ENCODE measurements at places on chromosomes 13 and 19.

DNA sequence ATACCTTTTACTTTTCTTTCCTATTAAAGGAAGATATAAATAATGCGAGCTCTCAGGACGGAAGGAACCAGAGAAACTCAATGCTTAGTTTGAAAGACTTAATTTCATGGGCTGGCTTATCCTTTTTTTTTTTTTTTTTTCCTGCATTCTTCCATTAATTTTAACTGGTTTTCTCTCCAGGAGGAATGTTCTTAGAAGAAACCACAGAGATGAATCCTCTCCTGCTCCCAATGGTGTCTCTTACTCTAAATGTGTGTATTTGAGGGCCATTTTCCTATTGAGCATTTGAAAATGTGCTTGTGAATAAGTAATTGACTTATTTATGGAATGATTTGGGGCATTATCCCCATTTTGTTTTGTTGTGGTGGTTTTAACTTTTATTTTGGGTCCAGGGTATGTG lies 494.9 kb downstream of the FOXO1 start:
- no peak for DNase-seq

GRCh38 chr19:53365899-53366493 lies 491 bp downstream of the ZNF525 start:
- DNase-seq: peak; percentile 14

GRCh38 chr13:25037057-25037813 lies 58.7 kb upstream of the PABPC3 start:
- DNase-seq: peak; percentile 12

DNA sequence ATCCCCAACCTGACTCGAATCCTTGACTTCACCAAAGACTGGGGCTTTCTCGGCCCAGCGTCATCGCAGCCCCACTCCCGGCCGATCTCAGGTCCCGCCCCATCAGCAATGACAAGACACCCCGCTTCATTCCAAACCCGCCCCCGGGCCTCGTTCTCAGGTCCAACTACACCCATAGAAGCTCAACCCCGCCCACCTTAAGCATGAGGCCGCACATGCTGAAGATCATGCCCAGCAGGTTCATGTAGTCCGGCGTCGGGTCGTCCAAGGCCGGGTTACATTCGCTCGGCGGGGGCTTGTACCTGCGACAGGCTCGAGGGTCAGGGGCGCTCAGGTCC lies 2.3 kb downstream of the WDR83 start:
- peak; percentile 48 for DNase-seq

DNA sequence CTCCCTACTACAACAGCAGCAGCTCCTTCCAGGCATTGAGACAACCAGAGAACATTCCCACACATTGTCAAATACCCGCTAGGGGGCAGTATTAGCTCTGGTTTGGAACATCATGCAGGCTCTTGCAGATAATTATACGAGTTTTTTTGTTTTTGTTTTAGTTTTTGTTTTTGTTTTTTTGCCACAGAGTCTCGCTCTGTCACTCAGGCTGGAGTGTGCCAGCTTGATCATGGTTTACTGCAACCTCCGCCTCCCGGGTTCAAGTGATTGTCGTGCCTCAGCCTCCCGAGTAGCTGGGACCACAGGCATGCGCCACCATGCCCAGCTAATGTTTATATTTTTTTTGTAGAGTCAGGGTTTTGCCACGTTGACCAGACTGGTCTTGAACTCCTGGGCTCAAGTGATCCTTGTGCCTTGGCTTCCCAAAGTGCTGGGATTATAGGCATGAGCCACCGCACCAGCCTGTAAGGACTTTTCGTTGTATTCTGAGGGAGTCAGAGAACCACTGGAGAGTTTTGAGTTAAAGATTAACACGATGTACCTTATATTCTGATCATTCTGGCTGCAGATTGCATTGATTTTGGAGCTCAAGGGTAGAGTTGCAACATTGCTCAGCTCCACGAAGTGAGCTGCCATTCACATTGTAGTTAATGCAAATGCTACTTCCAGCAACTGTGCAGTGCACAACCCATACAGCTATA lies 41.7 kb upstream of the CEACAM20 start:
- DNase-seq: peak; percentile 26

DNA sequence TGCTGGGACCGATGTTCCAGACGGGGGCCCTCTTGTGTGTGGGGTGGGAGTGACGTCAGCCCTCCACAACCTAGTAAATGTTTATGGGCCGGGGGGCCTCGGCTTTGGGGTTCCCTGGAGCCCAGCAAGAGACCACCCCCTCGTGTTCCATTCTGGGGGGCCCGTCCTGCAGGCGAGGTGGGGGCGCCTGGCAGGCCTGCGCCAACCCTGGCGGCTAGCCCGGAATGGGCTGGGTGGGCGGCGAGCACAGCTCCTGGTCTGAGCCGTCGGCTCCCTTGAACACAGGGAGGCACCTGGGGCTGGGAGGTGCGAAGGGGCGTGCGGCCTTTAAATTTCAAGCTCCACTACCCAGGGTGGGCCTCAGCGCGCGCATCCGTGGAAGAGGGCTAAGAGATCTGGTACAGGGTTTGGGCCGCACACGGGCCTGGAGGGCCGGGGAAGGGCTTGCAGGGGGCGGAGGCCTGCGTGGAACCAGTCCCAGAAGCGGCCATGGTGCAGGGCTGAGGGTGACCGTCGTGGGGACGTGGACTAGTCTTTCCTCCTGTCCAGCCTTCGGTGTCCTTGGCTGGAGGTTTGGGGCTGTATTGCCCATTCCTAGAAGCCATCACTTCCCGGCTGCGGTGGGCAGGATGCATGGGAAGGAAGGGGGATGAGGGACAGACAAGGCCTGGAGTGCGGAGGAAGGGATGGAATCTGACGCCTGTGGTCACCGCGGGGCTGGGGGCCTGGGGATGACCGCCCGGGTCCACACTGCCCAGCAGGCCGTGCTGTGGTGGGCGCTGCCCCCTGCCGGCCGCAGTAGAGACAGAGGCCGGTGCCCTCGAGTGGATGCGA lies 11.4 kb downstream of the NDUFA11 start:
- no peak for DNase-seq

DNA sequence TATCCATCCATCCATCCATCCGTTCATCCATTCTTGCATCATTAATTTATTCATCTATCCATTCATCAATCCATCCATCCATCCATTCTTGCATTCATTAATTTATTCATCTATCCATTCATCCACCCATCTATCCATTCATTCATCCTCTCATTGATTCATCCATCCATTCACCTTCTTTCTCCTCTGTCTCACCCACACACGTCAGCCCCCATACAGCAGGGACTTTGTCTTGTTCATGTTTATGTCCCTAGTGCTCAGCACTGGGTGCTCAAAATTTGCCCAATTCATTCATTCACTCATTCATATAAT lies 683 bp upstream of the AP1M2 start:
- DNase-seq: no peak

DNA sequence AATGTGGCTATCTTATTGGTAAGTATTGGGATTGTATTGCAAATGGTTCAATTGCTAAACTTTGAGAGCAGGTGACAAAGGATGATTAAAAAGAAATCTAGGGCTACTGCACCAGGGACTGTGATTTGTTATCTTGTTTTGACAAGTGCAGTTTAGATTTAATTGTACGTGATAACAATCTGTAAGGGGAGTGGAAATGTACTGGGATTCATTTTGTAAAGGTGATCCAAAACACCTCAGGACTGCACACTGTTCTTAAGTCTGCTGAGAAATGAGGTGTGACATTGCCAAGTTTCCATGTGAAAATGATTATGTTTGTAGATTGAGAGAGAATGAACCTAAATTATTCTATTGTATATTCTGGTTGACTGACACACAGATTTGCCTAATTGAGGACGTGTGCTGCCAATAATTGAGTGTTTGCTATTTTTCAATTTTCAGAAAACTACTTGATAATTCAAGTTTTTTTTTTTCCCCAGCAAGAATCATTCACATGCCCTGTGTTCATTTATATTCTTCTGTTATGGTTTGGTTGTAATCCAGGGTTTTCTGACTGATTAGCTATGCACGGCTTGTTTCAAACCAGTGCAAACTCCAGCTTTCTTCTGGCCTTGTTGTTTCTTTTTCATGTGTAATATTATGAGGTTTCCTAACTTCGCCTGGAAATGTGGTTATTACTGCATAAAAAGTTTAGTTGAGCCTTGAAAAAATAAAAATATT lies 308.0 kb downstream of the OLFM4 start:
- DNase-seq: no peak

DNA sequence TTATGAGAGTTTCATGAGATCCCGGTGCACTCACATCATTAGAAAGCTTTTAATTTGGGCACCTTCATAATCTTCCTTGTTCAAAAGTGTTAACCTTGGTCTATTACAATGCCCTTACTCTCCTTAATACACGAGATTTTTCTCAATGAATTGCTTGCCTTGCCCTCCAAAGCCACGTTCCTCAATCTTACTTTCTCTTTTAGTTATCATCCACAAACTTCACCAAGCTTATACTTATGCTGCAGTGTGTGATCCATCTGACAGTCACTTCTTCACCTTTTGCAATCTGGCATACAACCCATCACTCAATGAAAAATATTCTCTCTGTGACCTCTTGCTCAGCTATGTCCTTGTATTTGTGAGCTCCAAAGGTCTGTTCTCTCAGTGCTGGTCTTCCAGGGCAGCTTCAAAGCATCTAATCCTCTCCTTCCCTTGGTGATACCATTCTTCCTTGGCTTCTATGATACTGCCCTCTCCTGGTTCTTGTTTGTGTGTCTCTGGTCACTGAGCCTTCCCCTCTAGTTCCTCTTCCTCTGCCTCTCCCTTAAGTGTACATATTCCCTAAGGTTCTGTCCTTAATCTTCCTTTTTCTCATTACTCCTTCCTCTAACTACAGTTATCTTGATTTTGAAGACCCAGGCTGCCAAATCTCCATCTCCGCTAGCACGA lies 202.2 kb upstream of the STARD13 start:
- DNase-seq: no peak

GRCh38 chr13:32737679-32738078 lies 151.4 kb downstream of the PDS5B start:
- DNase-seq: no peak

- DNase-seq: no peak
These were observed 41.8 kb downstream of the BICRA start for GRCh38 chr19:47650700-47651099.

DNA sequence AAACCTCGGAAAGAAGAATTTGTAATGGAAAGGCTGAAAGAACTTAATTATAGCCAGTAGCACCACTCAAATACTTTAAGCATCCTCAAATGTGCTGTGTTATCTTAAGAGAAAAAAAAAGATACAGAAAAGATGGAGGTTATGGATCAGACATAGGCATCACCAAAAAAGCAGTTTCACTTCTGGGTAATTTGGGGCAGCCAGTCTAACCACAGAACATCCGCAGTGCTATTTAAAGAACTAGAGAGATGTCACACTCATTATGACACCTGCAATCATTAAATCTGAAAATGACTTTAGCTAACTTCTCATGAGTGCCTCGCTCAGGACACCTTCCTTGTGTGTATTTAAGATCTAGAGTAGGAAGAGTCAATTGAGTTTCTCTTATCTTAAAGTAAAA lies 211.8 kb downstream of the RBM26 start:
- DNase-seq: peak; percentile 2

DNA sequence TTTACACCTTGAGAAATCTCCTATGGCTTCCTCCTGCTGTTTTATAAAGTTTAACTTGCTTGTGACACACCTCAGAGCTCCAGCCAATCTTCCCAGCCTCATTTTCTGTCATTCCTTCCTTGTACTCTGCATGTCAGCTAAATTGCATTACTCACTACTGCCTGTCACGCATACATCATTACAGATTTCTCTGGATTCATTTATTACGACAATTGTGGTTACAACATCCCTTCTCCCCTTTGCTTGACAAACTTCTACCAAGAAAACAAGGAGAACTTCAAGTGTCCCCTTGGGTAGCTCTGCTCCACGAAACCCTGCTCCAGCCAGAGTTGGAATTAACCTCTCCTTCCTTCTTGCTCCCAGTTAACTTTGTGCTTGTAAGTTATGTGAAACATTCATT lies 22.0 kb upstream of the GPR18 start:
- DNase-seq: no peak

- no peak for DNase-seq
These were observed 45.4 kb upstream of the CALM3 start for GRCh38 chr19:46555628-46556280.

- no peak for DNase-seq
These were observed 9.1 kb downstream of the PNPLA6 start for GRCh38 chr19:7544626-7545025.

- no peak for DNase-seq
These were observed 7.3 kb downstream of the IGSF23 start for GRCh38 chr19:44620667-44621066.

DNA sequence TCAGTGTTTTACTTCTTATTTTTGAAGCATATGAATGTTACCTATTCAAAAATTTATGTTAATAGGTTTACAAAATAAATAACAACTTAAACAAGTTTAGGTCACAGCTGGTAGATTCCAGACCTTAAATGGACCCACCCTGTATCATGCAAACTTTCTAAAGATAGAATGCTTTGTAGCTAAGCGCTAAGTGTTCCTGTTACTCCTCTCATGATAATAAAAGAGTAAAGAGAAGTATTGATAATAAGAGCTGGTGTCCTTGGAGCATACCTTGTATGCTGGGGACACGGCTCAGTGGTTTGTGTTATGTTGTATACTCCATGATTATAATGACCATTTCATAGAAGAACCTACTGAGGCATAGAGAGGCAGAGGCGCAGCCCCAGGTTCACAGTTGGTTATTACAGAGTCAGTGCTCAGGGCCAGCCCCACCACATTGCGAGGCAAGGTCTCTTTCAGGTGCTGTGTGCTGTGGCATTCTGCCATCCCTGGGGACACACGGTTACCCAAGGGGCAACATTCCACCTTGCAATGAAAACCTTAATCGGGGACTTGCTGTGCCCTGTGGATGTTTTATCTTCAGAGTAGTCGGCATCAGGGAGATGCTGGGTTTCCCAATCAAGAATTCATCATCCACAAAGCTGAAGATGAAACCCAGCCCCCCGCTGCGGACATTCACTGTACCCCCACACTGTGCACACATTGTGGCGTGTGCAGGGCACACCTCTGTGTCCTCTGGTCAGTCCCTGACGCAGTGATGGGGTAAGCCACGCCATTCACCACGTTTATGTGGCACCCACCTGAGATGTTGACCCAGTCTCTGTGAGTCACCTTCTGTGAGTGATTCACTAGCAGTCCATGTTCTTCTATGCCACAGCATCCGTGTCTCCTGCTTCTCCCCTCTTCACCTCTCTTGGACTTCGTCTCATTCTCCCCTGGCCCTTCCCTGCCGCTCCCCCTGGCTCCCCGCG lies 186.7 kb downstream of the COL4A1 start:
- no peak for DNase-seq

DNA sequence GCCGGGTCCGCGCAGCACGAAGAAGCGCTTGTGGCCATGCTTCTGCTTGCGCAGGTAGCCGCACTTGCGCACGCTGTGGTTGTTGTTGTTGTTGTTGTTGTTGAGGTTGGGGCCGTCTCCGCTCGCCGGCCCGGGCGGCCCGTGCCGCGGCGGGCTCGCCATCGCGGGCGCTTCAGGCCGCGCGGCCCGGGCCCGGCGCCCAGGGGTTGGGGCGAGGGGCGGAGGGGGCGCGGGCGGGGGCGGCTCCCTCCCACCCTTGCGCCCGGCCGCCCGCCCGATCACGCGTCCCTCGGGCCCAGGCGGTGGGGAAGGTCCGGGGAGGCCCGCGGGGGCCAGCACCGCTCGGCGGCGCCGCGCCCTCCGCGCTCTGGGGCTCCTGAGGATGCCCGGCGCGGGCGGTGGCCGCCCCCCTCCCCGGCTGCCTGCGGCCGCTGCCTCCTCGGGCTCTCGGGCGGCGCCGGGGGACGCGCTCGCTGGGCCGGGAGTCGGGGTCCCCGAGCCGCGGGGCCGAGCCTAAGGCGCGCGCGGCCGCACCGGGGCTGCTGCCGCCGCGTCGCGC lies 412 bp downstream of the IRS2 start:
- no peak for DNase-seq

Measured in stimulated activated CD8-positive, alpha-beta memory T cell treated with anti-CD3 and anti-CD28 coated beads, Interleukin-2, amount 100 ng/mL, for 48 hours (primary cell).